Psoas muscle (tissue), 8 donors: ENCODE measurements at places on chromosomes 2 and 18.

DNA sequence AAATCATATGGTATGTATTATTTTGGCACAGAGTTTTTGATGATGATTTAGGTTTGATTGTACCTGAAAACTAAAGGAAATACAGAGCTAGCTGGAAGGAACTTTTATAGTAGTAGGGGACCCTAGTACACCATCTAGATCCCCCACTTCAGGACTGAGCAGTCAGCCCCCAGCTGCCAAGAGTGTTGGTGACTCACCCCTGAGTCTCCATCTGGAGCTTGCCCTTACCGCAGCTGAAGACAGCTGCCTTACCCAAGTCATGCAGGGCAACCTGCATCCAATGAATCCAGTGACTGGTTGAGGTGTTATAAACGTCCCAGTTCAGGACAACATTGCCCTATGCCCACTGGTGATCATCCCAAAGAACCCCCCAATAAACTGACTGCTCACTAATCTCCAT, 15.3 kb downstream of the PMS1 start:
- DNase-seq = no peak

DNA sequence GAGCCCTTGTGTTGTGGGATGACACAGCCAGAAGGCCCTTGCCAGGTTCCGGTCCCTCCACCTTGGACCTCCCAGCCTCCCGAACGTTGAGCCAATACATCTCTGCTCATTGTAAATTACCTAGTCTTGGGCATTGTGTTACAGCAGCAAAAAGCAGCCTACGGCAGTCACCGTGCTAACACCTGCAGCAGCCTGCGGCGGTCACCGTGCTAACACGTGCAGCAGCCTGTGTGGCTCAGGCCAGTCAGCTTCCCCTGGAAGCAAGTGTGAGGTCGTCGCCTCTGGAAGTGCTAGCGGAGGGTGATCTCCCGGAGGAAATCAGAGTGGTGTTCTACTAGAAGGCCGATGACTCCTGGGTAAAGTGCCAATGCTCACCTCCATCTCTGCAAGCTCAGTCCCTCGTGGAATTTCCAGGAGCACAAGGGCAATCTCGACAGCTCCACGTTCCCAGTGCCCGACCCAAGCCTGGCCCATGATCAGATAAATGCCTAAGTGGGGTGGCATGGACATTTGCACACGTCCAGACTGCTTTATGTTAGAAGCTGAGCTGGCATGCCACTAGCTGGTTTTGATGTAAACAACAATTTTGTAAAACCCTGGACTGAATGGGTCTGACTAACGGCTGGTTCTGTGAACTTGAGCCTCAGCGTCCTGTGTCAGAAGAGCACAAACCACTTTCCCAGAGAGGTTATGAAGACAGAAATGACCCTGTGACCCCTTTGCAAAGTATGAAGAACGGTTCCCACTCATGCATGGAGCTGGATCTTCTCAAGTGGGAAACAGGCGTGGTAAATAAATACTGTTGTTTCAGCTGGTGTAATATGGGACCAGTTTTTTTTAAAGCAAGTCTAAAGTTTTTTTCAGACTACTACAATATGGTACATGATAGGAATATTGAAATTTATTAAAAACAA, 11.4 kb upstream of the CNDP1 start:
- no peak for DNase-seq

DNA sequence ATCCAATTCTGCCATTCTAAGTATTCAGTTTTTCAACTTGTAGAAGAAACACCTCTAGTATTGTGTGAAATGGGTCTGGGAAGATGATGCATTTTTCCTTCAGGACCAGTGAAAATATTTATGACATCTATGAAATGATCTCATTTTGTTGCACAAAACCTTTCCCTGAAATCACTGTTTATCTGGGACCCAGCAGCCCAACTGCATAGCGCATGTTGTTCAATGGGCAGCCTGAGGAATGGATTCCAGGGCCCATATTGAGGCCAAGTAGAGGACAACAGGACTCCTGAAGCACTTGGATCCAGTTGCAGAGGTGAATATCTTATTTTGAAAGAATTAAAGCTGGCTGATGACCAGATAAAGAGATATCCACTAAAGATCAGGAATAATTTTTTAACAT, 7.3 kb downstream of the RBMS1 start:
- no peak for DNase-seq

DNA sequence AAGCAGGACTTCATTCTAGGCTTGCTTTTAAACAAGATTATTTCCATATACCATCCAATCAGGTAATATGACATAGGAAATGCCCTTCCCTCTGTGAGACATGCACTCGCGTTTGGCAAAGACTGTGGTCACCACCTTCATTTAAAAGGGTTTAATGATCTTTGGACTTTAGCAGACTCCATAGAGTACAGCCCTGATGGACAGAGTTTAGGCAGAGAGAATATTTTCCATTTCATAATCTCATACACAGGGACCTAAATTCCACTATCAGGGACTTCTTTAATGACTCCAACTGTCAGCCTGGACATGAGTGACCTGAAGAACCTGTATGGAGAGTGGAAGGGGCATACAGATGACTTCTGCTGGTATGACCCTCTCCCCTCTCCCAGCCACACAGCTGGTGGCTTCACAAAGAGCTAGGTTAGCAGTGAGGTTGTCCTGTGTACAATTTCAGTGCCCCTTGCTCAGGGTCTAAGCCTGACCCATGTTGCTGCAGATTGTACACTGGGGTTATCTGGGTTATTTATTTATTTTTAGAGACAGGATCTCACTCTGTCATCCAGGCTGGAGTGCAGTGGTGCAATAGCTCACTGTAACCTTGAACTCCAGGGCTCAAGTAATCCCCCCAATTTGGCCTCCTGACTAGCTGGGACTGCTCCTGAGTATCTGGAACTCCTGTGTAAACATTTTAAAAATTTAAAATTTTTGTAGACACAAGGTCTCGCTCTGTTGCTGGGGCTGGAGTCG, 59.2 kb downstream of the PTPRM start:
- no peak for DNase-seq

- no peak for DNase-seq
Measured at GRCh38 chr2:72276356-72276755, 128.7 kb upstream of the CYP26B1 start.

GRCh38 chr2:240819126-240819857, 727 bp downstream of the KIF1A start:
- no peak for DNase-seq

DNA sequence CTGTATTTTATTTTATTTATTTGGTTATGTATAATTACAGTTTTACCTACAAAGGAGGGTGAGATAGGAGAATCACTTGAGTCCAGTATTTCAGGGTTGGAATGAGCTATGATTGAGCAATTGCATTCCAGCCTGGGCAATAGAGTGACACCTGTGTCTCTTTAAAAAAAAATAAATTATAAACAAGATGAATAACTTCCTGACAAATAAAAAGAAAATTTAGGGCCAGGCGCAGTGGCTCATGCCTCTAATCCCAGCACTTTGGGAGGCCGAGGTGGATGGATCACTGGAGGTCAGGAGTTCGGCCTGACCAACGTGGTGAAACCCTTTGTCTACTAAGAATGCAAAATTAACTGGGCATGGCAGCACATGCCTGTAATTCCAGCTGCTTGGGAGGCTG, 17.3 kb downstream of the MTA3 start:
- DNase-seq = no peak

GRCh38 chr18:21769206-21769605, 28.6 kb downstream of the MIB1 start:
- DNase-seq = no peak

DNA sequence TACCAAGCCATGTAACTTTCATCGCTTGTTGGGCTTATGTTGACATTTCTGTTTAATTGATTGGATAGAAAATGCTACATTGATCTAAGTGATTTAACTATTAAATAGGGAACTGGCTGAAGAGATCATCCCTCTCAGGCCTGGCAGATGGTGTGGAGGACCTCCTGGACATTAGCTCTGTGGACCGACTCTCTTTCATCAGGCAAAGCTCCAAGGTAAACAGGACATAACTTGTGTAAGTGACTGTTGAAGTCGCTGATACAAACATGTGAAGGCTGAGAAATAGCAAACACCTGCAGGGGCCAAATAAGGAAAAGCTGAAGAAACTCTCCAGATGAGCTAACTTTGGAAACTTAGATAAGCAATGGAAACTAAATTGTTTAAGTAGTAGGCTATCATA, 68.8 kb downstream of the UNC80 start:
- DNase-seq = no peak

DNA sequence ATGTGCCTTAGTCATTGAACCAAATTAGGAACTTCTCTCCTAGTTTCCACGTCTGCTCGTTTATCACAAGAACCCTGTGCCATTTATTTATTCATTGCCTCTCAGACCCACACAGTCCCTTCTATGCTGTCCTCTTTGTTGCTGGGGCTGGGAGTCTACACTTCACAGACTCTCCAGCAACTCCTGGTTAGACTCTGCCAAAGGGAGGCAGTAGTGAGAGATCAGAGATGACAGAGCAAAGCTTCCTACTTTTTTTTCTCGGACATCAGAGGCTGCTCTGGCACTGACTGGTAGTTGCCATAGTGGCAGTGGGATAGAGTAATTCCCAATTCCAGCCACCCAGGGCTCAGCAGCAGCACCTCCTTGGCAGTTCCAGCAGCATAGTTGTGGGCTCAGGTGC, 277.5 kb downstream of the BCL11A start:
- DNase-seq = no peak

- no peak for DNase-seq
Measured at GRCh38 chr2:157184161-157184895, 73.2 kb upstream of the GALNT5 start.

DNA sequence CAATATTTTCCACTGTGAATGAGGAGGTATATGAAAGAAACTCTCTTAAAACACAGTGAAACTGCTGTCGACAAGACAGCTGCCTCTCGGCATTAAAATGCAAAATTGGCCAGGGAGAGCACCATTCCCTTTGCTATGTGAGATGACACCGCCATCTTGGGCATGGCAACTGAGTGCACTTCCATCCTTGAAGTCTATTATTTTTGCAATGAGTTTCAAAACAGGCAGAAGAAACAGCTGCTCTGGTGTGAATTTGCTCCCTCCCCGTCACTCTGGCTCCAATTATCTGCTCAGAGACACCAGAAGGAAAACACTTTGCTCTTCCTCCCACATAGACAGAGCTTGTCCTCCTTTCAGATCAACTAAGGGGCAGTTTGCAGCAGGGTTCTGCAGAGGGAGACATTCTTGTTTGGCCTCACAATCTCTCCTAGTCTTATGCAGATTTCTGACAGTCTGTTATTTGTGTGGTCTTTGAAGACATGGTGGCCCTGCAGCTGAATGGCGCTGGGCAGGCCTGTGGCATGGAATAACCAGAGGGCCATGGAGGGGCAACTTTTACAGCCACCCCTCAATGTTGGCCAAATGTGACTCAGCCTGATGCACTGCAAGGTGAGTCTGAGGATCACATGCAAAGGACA, 48.6 kb upstream of the SEC11C start:
- no peak for DNase-seq

DNA sequence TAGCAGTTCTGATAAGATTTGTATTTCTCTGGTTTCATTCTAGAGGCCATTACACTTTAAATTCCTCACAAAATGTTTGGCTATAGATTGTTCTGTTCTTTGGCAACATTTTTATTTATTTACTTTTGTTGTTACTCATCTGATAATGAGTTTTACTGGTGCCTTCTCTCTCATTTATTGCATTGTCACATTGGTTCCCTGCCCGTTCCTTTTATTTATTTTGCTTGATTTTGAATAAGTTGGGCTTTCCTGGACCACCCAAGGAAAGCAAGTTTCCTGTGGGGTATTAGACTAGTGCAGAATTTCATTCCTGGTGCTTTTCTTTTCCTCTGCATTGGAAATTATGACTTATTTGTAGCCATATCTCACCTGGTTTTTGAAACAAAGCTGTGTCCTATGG, 232.0 kb downstream of the SOCS6 start:
- DNase-seq = no peak

DNA sequence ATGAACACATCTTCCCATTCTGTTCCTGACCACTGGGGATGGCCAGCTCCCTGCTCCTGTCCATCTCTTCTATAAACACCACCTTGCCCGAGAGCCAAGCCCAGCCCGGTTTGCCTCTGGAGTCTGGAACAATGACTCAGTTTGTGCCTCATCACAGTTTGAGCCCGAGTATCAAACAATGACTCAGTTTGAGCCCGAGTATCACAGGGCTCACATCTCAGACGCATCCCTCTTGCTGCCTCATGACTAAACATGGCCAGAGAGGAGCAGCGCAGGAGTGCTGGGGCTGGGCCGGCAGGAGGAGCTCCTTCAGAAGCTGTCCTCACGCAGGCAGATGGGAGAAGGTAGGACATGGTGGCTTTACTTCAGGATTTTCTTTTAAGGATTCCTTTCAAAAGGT, 68.7 kb downstream of the PXDN start:
- peak; percentile 63 for DNase-seq

DNA sequence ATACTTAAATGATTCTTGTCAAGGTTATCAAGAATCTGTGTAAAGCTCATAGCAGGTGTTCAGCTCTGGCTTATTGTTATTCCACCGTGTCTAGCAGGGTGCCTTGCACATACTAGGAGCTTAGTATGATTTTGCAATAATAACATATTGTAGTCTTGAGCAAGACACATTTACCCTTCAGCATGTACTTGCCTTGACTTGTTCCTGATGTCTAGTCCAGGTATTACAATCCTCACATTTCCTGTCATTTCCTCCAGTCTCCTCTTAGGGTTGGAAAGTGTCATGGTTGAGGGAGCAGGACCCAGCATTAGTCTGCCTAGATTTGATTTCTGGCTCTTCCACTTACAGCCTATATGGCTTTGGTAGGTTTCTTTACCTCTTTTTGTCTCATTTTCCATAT, 246.1 kb downstream of the RAD51AP2 start:
- no peak for DNase-seq
